ENCODE measurements at places on chromosomes 16 and 17.

- DNase-seq, result no peak
Measured at GRCh38 chr17:40251576-40251975, 32.5 kb downstream of the WIPF2 start.

- no peak for DNase-seq
Measured at GRCh38 chr16:9911989-9912388, 270.2 kb downstream of the GRIN2A start.

DNA sequence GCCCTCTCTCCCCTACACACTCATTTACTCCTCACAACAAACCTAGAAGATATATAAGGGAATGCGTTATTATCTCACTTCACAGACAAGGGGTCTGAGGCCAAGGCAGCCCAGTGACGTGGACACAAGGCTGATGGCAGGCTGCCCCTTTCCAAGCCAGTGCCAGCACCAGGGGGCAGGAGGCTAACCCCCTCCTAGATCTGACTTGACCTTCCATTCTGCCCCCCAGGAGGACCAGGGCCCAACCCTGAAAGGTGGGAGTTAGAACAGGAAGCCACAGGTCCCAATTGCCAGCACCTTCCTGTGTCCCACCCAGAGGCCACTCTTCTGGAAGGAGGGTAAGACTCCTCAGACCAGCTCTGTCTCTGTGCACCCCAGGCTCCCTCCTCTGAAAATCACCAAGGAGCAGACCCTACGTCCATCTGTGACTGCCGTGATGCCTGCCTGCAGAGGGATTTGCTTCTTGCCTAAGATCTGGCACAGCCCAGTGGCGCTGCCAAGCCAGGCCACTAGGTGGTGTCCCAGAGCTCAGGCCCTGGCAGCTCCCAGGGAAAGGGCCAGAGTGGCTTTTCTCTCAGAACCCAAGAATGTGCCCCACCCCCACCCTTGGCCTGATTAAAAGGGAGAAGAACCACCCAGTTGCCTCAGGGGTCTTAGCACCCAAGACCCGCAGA lies 42.4 kb upstream of the MRPS23 start:
- peak; percentile 17 for DNase-seq

DNA sequence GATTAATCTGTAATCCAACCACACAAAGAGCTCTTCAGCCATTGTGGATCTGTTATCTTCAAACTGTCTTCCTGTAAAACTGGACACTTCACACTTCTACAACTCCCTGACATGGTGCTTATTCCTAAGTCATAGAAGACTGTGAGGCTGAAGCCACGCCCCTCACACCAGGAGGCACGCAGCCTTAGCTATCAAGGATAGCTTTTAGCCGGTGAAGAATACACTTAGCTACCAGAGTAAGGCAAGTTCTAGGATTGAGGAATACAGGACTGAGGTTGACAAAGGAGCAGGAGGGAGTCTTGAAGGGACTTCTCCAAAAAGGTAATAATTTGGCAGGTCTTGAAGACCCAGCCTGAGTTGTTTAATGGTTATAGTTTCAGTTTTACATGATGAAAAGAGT lies 79.8 kb upstream of the GAS7 start:
- DNase-seq, result no peak

GRCh38 chr17:44396946-44397345 lies 7.5 kb upstream of the ITGA2B start:
- no peak for DNase-seq

GRCh38 chr16:17173281-17173680 lies 297.5 kb downstream of the XYLT1 start:
- DNase-seq, result no peak

- DNase-seq, result no peak
Measured at GRCh38 chr17:55426851-55427586, 5.4 kb upstream of the MMD start.

GRCh38 chr16:14193316-14193871 lies 122.3 kb downstream of the MRTFB start:
- peak; percentile 46 for DNase-seq

- DNase-seq, result no peak
Measured at GRCh38 chr16:11211977-11212797, 43.8 kb downstream of the SOCS1 start.

GRCh38 chr16:85051067-85051581 lies 23.5 kb downstream of the KIAA0513 start:
- no peak for DNase-seq

DNA sequence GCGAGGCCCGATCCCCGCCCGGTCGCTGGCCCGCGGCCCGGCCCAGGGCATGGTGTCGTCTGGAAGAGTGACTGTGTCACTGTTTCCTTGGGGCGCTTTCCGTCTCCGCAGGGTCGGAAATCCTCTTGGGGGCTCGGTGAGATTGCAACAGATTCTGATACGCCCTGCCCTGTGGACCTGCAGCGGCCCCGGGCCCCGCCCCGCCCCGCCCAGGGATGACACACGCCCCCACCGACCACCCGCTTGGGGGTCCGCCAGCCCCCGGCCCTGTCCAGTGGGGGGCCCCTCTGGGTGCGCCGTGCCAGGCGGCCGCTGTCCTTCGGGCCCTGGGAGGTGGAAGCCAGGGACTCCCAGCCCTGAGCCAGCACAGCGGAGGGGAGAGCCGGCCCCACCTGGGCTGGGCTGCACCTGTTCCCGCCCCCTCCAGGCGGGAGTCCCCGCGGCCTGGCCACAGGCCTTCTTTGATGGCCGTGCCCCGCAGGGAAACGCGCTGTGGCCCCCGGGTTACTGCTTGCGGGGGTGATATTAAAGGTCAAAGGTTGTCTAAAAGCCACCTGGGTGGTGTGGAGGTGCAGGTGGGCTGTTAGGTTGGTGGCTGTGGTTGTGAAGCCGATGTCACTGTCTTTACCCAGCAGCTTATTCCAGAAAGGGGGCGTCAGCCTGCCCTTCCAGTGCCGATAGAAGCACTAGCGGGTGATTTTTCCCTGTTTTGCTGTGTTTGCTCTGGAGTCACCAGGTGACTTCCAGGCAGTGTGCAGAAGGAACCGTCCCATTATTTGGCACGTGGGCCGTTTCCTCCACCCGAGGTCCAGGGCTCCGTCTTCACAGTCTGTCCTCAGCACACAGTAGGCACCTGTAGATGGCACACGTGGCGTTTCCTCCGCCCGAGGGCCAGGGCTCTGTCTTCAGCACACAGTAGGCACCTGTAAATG lies 752 bp downstream of the TBC1D24 start:
- DNase-seq, result no peak

- DNase-seq, result no peak
Measured at GRCh38 chr17:14334919-14335318, 34.0 kb downstream of the HS3ST3B1 start.

DNA sequence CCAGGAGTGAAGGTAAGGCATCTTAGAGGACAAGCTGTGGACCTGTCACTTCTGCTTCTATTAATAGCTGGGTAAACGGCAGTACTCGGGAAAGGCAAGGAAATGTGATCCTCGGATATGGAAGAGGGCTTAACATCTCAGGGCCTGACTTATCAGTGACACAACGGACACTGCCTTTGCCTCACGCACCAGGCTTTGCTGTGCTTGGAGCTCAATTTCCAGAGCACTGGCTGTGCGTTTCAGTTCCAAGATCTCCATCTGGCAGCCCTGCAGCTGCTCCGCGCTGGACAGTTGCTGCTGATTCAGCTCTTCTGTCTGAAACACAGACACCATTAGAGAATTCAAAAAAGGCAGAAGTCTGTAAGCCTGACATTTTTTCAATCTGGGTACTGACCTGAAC lies 3.5 kb downstream of the KRT40 start:
- no peak for DNase-seq

- no peak for DNase-seq
Measured at GRCh38 chr17:79769570-79770506, 8.1 kb upstream of the CBX2 start.

- no peak for DNase-seq
Measured at GRCh38 chr16:27458987-27459688, 57.2 kb downstream of the IL21R start.

- no peak for DNase-seq
Measured at GRCh38 chr17:17119533-17119932, 77.3 kb downstream of the MPRIP start.

GRCh38 chr17:933312-934073 lies 46.1 kb downstream of the NXN start:
- DNase-seq, result peak; percentile 39

DNA sequence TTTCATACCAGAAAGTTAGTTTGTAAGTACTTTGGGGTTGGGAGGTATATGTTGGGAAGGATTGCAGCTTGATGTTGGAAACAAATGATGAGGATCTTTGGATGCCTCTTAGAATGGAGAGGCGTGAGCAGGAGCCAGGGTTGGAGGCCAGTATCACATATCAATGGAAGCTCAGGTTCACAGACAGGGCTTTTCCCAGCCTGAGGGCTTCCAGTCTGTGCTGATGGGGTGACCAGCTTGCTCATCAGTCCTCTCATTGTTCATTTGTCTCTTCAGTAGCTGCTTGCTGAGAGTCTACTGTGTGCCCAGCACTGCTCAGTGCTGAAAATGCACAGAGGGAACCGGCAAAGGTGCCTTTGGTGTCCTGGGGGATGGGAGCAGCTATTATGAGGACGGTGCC lies 5.8 kb downstream of the DNAAF1 start:
- DNase-seq, result no peak

All from DMS79 treated with DMSO at 0.1 percent for 48 hours (cell line).